ENCODE measurements at places on chromosomes 11 and 22. TPM values are rescaled to one million over a fixed set of nuclear protein-coding genes. Genes with fewer than 3 reads are reported as not detected.

- no peaks in the 10 kb centered on the region for H3K27me3 ChIP-seq
- no peaks in the 10 kb centered on the region for H3K36me3 ChIP-seq
- H3K4me3 ChIP-seq: no peak overlapping the region
- no peaks in the 10 kb centered on the region for H3K4me1 ChIP-seq
- no peak for DNase-seq
Observed at GRCh38 chr11:97764605-97765004, 1256.1 kb upstream of the CNTN5 start.

The OSM gene
- total RNA-seq: 1.2 TPM

- no peaks in the 10 kb centered on the region for H3K27me3 ChIP-seq
- H3K36me3 ChIP-seq: no peaks in the 10 kb centered on the region
- no peak for DNase-seq
- no peak overlapping the region for H3K4me3 ChIP-seq
- H3K27ac ChIP-seq: no peak overlapping the region
Observed at GRCh38 chr11:95764267-95764898, 25.2 kb downstream of the FAM76B start.

The DBX1 gene
- total RNA-seq: not detected

GRCh38 chr11:134978388-134979088 is 566.5 kb upstream of the B3GAT1 start:
- DNase-seq: peak; percentile 41
- H3K4me1 ChIP-seq: no peaks in the 10 kb centered on the region
- no peaks in the 10 kb centered on the region for H3K27me3 ChIP-seq
- no peaks in the 10 kb centered on the region for H3K36me3 ChIP-seq
- H3K27ac ChIP-seq: no peak overlapping the region

The OR52N4 gene
- total RNA-seq: 0.60 TPM

All from kidney (tissue), 22 donors.